Stimulated activated CD4-positive, alpha-beta T cell treated with anti-CD3 and anti-CD28 coated beads, TNF-alpha, amount 100 ng/mL, for 48 hours (primary cell): ENCODE measurements at places on chromosomes 11 and 22.

- no peak for DNase-seq
These were observed 807.6 kb downstream of the DLG2 start for GRCh38 chr11:84819537-84819936.

DNA sequence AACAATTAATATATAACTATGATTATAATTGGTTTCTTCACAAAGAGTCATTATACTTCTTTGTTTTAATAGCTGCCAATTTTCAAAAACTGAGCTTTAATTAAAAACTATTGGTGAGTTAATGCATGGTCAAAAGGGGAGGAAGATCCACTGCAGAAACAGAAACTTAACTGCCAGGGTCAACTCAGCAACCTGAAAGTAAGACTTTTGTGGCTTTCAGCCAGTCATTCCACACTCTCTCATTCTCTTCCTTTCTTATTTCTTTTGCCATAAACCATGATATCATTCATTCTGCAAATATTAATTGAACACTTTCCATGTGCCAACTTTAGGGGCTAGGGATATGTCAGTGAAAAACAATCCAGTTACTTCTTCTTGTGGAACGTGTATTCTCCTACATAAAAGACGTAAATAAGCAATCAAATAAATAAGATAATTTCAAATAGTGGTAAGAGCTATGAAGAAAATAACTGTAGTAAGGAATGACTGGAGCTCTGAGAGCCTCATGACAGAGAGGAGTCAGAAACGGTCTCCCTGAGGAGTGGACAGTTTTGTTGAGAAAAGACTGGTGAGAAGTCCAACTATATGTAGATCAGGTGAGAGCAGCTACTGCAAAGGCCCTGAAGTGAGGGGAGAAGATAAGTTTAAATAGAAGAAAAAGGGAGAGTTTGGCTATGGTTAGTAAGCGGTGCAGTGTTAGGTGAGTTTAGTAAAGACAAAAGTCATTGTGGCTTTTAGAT, 130.5 kb downstream of the GRIA4 start:
- no peak for DNase-seq

GRCh38 chr11:68014157-68014946, 4.2 kb downstream of the ALDH3B1 start:
- no peak for DNase-seq

- no peak for DNase-seq
These were observed 547 bp downstream of the TUBA8 start for GRCh38 chr22:18110954-18111758.

- no peak for DNase-seq
These were observed 39.0 kb upstream of the MMP20 start for GRCh38 chr11:102664001-102664752.

DNA sequence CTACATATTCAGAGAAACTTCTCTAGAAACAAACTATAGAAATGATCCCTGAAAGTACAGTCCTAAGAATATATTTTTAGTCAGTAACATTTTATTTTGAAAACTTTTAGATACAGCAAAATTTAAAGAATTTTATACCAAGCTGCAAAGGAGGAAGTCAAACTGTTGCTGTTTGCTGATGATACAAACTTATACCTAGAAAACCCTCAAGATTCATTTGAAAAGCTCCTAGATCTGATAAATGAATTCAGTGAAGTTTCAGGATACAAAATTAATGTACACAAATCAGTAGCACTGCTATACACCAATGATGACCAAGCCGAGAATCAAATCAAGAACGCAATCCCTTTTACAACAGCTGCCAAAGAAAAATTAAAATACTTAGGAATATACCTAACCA, 10.1 kb downstream of the ZBTB44 start:
- DNase-seq: no peak

- peak; percentile 41 for DNase-seq
These were observed 56.1 kb downstream of the AMBRA1 start for GRCh38 chr11:46537537-46538295.

GRCh38 chr22:48693377-48694135, 1134.1 kb downstream of the BRD1 start:
- no peak for DNase-seq

GRCh38 chr11:33669598-33670249, 30.9 kb downstream of the C11orf91 start:
- DNase-seq: no peak

- no peak for DNase-seq
These were observed 9.6 kb downstream of the ADM start for GRCh38 chr11:10314199-10315072.

DNA sequence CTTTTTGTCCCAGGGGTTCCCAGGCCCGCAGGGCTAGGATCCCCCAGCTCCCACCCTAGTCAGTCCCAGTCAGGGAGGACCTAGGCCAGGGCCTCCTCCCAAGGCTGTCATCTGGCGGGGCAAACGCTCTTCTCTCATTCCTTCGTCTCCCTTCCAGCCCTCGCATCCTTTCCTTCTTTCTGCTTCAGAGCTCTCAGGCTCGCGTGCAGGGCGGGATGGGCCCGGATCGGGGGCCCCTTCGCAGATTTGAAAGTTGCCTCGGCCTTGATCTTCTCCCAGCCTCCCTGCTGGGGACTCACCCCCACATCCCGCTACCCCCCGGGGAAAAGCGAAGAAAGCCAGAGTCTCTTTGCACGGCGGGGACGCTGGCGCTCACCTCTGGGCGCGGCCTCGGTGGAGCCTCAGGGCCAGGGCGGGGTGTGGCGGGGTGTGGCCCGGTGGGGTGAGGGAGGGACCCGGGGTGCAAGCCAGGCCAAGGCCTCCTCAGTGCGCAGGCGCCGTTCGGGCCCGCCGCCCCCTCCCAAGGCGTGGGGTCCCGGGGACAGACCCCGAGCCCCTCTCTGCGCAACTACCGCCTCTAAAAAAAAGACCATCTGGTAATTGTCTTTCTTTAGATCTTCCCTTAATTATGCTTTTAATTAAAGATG, 14.8 kb upstream of the PAX6 start:
- DNase-seq: no peak

DNA sequence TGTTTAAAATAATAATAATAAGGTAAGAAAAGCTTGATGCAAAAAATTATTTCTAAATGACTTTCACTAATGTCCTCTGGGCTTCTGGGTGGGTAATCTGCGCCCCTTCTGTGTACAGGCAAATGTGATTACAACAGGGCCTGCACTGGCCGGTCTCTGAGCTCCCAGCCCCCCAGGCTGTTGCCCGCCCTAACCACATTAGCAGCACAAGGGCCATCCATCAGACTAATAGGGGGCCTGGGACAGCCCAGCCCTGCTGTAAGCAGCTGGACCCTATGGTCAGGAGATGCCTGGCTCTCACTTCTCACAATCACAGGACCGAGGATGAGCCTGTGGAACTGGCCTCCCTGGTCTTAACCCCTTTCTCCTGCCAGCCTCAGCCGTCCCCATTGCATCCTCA, 388.4 kb downstream of the BUD13 start:
- no peak for DNase-seq
